ENCODE measurements at places on chromosomes 3 and 15.

DNA sequence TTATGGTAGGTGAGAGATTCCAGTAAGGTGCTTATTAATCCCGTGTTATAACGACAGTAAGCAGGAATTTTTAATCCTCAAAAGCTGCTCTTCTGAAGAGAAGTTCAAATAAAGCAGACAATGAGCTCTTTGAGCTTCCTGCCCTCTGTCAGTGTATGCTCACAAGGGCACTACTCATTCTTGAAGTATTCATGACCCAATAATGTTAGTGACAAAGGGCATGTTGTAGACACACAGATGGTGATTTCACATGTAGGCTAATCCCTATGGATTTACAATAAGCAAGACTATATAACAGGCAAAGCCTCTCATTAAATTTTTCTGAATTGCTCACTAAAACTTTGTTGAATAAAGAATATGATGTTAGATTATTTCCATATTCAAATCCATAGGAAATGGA is 578.6 kb downstream of the RSL24D1 start:
- no peak for DNase-seq

- no peak for DNase-seq
Measured at GRCh38 chr3:39136533-39137434, 16.6 kb downstream of the CSRNP1 start.

GRCh38 chr15:53833134-53833624 is 73.7 kb upstream of the WDR72 start:
- no peak for DNase-seq

GRCh38 chr15:71364117-71364584 is 248.9 kb downstream of the THSD4 start:
- DNase-seq, result no peak

GRCh38 chr15:56923174-56923591 is 4.7 kb downstream of the TCF12 start:
- no peak for DNase-seq

DNA sequence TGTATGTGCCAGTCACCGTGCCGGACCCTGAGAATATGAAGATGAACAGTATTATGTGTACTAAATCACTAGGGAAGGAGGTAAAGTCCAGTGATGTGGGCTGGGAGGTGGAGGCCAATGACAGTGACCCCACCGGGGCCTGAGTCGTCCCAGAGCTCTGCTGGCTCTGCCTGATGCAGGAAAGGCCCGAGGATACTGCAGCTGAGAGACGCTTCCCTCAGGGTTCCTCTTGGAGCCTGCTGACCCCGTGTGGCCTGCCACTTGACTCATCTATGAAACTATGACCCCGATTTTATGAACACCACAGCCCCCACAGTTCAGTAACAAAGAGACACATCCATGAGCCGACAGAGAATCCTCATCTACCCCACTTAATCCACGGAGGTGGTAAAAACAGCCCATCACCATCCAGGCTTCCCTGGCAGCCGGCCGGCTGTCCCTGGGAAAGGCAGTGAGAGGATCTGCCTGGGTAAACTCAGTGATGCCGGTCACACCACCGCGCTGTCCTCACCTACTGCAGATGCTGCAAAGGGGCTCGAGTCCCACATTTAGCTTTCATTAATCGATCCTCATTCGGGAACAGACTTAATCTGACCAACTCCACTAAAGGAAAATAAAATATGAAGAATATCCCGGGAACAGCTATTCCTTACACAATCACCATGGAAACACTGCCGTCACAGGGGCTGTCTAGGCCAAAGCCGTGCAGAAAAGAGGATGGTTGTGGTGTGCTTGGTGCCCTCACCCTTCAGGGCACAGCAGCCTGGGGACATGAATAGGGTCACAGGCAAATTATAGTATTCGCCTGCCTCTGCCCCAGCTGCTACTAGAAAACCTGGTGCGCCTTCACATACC is 82.9 kb downstream of the ARRDC4 start:
- no peak for DNase-seq

DNA sequence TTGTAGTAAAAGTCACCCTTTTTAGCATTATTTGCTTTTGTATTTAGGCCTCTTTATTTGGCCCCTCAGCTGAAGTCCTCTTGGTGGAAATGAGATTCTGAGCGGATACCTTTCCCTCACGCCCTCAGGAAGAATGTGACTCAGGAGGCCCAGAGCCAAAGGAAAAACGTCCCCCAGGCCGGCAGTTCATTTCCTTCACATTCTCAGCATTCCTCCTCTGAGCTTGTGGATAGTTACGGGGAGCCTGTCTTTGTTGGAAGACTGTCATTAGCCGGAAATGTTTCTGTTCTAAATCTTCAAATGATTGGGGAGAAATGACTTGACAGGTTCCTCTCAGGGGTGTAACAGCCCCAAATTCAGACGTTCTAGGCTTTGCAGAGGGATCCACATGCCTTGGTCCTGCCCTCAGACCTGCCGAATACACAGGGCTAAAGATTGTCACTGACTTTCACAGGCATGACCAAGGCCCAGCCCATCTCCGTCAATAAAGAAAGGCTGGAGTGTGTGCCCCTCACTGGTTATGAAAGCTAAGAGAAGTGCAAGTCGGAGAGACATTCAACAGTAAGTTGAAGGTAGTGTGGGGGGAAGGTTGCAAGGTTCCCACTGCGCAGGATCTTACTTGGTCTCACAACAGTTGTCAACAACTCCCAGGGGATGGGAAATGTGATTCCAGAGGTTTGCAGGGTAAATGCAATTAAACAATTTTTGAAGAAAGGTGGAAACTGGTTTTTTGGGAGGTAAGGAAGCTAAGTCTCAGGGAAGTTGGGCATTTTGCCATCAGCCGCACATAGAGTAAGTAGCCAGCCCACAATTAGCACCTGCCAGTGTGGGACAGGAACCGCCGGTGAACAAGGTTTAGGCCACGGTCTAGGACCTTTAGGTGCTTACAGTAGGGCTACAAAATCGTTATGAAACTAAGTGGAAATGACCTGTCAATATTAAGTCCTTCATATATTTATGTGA is 39.7 kb upstream of the MYZAP start:
- no peak for DNase-seq

- no peak for DNase-seq
Measured at GRCh38 chr3:114380233-114380651, 86.4 kb downstream of the TIGIT start.

GRCh38 chr15:66922608-66923007 is 142.8 kb upstream of the SMAD3 start:
- no peak for DNase-seq

GRCh38 chr3:190746986-190747385 is 115.5 kb downstream of the GMNC start:
- DNase-seq, result no peak

- no peak for DNase-seq
Measured at GRCh38 chr3:194841515-194841841, 155.8 kb downstream of the FAM43A start.

DNA sequence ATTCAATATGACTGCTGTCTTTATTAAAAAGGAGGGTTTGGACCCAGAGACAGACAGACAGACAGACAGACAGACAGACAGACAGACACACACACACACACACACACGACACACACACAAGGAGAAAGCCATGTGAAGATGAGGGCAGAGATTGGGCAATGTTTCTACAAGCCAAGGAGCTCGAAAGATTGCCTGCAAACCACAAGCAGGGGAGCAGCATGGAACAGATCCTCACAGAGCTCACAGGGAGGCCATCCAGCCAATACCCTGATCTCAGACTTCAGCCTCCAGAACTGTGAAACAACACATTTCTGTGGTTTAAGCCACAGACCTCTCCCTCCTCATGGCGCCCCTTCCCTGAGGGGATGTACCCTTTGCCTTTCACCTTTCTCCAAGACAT is 35.8 kb upstream of the ABHD2 start:
- DNase-seq, result no peak

DNA sequence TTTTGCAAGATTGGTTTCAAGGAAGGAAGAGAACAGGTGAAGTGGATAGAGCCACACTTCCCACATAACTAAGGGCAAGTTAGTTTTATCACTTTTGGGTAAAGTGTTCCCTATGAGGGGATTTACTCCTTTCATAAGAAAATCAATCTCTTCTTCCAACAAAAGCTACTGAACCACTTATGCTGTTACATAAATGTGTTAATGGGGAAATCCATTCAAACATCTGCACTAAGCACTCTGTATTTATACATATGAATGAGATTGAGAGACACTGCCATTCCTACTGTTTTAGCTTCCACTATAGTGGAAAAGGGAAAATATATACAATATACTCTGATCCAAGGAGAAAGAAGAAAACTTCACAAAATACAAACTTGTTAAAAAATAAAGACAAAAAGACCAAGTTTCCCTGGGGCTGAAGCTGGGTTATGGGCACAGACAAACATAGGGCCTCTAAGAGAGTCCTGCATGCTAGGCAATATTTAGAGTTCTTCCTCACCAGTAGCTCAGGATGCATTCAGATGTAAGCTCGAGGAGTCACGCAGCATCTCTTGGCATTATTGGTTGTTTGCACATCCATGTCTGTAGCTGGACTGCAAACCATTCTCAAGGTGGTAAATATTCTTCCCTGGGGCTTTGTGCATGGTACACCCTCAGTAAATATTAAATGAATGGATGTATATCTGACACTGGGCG is 454.2 kb downstream of the FGF12 start:
- DNase-seq, result no peak

GRCh38 chr3:18201315-18201714 is 223.8 kb downstream of the SATB1 start:
- no peak for DNase-seq

GRCh38 chr15:50232791-50233190 is 32.7 kb downstream of the HDC start:
- DNase-seq, result no peak

DNA sequence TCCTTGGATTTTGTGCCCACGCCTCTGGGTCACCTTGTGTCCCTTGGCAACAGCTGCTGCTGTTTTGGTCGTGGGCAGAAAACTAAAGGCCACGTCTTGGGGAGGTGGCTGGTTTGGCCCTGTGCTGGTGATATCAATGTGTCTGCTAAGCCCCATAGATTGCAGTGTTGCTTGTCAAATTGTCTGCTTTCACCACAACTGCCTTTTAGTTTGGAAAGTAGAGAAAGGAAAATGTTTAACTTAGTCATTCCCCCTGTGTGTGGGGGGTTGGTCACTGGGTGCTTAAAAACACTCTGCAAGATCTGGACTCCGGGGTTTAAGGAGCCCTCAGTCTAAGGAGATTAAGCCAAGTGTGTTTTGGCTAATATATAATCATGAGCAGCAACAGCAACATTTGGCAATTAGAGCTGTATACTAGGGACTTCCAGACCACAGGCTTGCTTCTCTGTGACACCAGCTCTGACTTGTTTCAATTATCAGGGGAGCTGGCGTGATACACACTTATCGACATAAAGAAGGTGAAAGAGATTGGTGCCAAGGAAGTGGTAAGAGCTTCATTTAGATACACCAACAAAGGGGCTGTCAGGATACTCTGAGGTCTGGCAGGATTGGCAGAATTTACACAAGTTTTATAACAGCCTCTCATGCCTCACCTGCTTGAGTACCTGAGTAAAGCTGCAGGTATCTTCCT is 3.5 kb downstream of the SMAD3 start:
- no peak for DNase-seq

- DNase-seq, result no peak
Measured at GRCh38 chr3:49406571-49407565, 4.9 kb downstream of the RHOA start.

- no peak for DNase-seq
Measured at GRCh38 chr15:48292458-48292857, 38.8 kb upstream of the DUT start.

GRCh38 chr15:92638709-92639365 is 16.7 kb downstream of the FAM174B start:
- DNase-seq, result peak; percentile 32

- no peak for DNase-seq
Measured at GRCh38 chr3:4930501-4930900, 48.7 kb upstream of the BHLHE40 start.

DNA sequence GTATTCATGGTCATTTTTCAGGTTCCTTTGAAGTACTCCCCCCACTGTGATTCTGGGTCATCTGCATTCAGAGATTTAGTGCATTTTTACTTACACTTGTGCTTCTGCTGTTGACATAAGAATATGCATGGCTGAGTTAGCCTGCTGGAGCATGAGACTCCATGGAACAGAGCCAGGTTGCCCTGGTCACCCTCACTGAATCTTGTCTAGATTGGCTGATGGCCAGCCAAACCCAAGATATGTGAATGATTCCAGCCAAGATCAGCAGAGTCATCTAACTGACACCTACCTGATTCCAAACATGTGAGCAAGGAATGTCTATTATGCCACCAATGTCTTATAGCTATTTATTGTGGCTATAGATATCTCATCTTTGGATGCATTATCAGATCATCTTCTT is 25.1 kb downstream of the DTWD1 start:
- peak; percentile 65 for DNase-seq

DNA sequence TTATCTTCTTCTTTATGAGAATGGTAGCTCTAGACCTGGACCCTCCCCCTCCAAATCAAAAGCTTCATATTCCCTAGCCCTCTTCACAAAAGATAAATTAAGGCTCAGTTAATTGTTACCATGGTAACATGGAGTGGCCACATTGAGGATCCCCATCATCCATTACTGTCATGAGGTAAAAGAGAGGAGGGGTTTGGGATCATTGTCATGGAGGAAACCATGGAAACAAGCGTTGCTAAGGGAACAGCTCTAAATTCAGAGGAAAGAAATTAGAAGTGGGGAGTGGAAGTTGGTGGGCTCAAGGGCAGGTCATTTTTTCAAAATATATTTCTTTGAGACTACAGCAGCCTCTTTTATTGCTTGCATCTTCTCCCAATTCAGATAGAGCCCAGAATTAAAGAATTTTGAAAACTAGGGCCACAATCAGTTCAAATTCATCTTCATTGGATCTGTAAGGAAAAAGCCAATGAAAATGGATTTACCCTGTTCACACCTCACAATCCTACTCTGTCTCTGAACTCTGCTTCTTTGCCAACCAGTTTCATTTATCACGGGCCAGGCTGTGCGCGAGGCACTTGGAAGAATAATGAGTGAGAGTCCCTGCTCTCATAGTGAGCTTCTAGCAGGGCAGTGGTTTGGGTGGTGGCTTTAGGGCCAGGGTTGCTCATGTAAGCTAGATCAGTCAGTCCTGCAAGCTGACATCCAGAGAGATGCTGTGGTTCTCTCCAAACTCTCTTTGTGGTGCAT is 11.6 kb upstream of the AEN start:
- DNase-seq, result no peak

DNA sequence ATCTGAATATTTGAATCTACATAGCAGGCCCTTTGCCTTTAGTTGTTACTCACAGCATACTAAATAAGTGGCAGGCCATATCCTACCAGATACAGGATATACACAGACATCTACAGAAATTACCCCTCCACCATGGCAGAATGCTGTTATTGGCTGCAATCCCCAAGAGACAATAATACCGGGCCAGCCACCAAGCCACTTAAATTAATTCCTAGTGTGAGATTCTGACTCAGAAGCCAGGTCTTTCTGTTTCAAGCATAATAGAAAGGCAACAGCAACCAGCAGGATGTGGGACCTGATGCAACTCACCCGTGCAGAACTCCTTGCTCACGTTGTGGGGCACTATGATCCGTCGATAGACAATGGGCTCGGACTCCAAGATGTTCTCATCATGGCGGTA is 39.8 kb downstream of the CLK3 start:
- DNase-seq, result no peak

Data from NCI-H2029 (cell line).